ENCODE measurements at places on chromosomes 11 and 22.

DNA sequence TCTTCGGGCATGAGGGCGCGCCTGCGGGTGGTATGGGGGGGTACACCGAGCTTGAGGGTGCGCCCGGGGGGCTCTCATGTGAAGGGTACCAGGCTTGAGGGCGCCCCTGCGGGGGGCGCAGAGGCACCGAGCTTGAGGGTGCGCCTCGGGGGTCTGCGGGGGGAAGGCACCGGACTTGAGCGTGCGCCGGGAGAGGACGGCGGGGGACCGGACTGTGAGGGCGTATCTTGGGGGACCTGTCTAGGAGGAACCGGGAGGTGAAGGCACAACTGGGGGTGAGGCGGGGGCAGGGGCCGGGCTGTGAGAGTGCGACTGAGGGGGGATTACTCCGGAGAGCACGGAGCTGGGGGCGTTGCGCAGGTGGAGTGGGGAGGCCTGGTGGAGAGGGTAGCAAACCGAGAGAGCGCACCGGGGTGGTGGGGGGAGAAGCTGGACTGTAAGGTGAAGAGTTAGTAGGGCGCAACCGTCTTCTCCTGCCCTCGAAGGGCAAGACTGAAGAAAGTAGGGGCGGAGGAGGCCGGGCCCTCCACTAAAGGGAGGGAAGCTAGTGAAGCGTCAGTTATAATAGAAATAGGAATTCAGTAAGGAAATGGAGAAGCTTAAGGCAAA is 1.1 kb upstream of the DDX6 start:
- DNase-seq: peak; percentile 39

GRCh38 chr11:108562746-108563581 is 30.6 kb downstream of the EXPH5 start:
- peak; percentile 62 for DNase-seq

DNA sequence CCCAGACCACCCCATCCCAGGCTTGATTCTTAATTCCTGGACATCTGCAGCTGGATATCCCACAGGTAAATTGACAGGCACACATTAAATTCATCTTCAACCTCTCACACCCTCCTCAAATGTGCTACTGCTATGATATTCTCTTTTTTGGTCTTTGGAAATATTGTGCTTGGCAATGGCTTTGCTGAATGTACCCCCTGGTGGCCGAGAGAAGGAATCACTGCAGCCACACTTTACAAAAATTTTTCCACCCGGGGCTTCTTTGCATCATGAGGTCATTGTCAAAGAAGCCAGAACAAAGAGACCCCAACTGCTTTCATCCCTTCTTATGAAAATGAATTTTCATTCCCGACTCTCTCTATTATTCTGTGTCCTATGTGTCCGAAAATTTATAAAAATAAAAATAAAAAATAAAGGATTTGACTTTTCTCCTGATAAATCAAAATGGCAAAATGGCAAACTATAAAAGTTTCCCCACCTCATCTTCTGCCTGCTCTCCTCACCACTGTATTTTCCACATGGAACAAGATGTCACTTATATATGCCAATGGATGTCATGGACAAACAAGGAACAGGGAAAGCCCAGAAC is 15.0 kb upstream of the CYB5R2 start:
- DNase-seq: peak; percentile 53

DNA sequence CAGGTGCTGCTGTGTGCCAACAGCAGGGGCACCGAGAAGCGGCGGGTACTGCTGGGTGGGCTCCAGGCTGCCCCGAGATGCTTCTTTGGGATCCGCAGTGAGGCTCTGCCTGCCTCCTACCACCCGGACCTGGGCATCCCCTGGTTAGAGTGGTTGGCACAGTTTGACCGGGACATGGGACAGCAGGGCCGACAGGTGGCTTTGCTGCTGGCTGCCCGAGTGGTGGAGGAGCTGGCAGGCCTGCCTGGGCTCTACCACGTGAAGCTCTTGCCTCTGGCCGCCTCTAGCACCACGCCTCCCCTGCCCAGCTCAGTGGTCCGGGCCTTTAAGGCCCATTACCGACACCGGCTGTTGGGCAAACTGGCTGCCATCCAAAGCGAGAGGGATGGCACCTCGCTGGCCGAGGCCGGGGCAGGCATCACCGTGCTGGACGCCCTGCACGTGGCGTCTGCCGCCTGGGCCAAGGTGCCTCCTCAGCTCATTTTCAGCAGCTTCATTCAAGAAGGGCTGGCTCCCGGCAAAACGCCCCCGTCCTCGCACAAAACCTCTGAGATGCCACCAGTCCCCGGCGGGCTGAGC is 1.9 kb downstream of the TIGD3 start:
- DNase-seq: no peak

GRCh38 chr11:118434123-118434552 is 2.2 kb upstream of the KMT2A start:
- DNase-seq: no peak

DNA sequence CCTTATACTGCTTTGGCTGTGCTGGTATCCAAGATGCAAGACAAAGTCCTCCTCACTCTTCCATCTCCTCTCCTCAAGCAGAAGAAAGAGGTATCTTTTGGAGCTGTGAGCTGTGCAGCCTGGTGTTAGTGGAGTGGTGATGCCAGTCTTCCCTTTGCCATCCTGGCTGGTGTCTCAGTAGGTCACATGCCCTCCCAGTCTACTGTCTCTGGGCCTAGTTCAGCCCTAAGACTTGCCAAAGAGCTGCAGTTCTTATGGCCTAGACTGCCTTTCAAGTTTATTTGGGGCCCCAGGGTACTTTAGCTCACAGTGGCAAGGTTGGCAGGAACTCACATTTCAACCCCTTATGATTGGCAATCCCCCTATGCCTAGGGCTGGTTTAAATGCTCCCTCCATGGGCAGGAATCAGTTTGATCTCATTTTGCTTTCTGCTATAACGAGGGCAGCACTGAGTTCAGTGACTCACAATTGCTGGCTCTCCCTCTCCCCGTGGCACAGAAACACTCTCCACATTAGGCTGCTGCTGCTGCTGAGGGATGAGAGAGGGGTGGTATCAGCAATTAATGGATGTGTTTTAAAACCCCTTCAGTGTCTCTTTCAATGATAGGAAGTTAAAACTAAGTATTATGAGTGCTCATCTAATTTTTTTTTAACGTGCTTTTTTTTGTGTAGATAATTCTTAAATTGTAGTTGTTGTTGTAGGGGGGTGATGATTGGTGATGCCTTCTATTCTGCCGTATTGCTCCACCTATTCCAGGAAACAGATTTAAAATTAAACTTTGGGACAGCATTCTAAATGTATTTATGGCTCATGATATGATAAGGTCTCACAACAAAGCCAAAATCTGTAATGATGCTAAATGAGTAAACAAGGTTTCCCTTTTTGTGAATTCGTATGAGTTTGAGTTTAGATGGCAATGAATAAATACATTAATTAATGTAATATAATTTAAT is 1295.0 kb downstream of the JRKL start:
- DNase-seq: no peak

- no peak for DNase-seq
These were observed 5.4 kb downstream of the LDLRAD3 start for GRCh38 chr11:35949242-35949641.

DNA sequence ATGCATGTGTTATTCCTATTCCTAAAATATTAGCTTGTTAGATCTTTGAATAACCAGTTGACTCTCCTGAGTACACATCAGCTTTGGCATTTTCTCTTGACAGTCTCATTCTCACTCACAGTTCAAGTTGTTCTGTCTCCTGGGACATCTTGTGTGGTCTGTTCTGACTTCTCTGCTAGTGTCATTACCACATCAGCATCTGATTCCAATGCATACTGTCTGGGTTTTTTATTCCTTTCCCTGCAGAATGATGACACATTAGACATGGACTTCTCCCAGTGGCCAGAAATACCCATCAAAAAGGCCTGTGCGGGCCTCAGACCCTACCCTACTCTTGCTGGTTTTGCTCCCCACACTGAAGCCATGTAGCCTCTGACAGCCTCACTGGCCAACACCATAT is 2.7 kb downstream of the ZNF74 start:
- DNase-seq: no peak

- no peak for DNase-seq
These were observed 749.9 kb downstream of the METTL15 start for GRCh38 chr11:28858076-28858475.

DNA sequence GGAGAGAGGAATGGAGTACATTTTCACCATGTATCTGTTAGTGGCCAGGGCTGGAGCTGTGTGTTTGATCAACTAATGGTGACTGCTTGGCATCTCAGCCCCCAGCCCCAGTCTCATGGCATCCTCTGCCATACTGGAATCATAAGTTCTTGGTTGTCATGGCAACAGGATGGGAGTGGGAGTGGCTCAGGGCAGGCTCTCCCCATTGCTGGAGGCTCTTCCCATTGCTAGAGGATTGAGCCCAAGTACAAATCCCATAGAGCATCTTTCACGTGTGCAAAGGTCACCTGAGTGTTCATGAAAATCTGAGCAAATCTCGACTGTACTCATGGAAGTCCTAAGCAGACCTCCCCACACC is 14.9 kb downstream of the DNAJB13 start:
- DNase-seq: no peak

DNA sequence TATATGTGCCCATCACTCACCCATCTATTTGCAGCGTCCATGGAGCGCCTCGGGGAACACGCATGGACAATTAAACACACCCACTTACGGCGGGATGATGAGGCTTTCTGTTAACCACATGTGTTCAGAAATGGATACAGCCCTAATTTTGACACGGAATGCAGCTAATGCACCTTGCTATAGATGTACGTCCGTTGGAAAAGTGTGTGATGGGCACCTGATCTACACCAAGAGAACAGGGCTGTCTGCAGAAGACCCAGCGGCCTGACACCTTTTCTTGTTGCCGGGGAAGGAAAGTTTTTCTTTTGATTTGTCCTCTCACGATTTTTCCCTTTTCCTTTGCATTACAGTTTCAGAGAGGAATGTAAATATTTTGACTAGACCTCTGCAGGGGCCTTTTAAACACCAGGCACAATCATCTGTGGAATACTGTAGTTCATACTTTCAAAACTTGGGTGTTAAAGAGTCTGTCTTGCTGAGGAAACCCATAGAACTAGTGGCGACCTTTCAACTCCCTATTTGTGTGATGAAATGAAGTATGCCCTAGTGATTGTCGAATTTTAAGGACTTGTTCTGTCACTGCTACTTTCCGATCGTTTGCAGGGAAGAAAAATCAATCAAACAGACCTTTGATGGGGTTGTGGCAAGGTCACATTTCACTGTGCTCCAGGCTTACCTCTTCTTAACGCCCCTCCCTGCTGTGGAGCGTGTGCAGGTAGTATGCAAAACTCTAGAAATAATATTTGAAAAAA is 16.5 kb upstream of the PAX6 start:
- DNase-seq: peak; percentile 16

DNA sequence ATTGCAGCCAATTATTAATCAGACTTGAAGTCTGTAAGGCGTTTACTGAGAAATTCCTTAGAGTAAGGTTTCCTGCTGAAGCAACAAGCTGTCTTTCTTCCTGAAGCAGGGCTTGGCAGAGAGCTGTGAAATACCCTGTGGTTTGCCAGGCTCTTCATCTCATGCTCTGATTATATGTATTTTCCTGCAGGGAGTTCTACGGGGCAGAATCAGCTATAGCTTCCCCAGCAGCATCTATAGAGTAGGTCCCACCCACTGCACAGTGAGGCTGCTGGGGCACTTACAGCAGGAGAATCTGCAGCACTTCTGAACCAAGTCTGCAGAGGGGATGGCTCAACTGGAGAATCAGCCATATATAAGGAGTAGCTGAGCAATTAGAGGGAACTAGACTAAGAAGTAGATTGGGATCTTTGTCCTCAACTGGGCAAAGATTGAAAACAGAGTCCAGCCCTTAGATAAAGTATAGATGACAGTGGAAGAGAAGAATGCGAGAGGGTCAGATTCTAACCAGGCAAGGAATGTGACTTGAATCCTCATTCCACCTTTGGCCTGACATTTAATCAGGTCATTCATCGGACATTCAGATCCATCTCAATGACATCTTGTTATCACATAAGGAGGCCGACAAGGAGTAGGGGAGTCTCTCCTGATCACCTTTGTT is 37.6 kb downstream of the CNTF start:
- no peak for DNase-seq

GRCh38 chr11:57476047-57476756 is 15.9 kb downstream of the RTN4RL2 start:
- DNase-seq: peak; percentile 54

DNA sequence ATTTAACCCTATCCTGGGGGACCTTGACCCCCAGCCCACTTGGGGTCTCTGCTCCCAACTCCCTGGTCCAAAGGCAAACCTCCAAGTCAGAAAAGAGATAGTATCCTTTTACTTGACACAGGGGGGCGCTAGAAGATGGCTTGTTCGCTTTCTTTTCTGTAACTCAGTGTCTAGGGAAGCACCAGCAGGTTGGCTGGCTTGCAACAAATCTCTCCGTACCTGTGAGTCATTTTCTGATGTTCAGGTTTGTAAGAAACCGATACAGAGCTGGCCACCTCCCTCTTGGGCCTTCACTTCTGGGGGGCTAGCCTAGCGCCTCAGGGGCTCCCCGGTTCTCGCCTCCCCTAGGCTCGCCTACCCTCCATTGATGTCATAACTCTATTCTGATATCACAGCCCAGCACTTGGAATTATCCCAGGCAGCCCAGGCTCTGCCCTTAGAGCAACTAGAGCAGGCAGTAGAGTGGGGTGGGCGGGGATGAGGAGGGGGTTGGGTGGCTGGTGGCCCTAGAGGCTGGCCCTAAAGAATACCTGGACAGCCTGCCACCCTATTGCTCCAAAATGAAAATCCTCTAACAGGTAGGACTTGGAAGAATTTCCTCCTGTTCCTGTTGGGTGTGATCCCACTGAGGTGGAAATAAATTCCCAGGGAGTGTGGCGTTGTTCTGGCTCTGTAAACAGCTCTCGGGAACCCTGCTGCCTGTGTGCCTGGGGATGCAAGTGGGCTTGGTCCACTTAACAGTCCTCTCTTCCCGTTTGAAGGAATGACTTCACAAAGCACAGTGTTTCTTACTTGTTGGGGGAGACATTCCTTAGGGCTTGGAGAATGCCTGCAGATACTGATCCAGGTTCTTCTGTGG is 69.4 kb downstream of the OSBP2 start:
- peak; percentile 75 for DNase-seq

- no peak for DNase-seq
These were observed 6.8 kb upstream of the ANKRD13D start for GRCh38 chr11:67282155-67282875.

- DNase-seq: no peak
These were observed 38.8 kb downstream of the FBLN1 start for GRCh38 chr22:45541382-45541979.
